ENCODE measurements at places on chromosomes 4 and X. TPM values are rescaled to one million over a fixed set of nuclear protein-coding genes. Genes with fewer than 3 reads are reported as not detected.

The C4orf51 gene
- total RNA-seq = not detected

The CACNA1F gene
- not detected for total RNA-seq

The CTAG1A gene
- total RNA-seq = 0.18 TPM

The GYPE gene
- total RNA-seq = not detected

The HMGN5 gene
- total RNA-seq = 2.3 TPM

The ATP2B3 gene
- total RNA-seq = 0.06 TPM

The SLC2A9 gene
- 0.48 TPM for total RNA-seq

The CFAP299 gene
- total RNA-seq = not detected

The ATP6AP1 gene
- total RNA-seq = 107 TPM

The NDP gene
- total RNA-seq = not detected

The RASSF6 gene
- 0.83 TPM for total RNA-seq

The TMEM35A gene
- total RNA-seq = not detected

The PABPC1L2B gene
- not detected for total RNA-seq

The ZNF711 gene
- 0.89 TPM for total RNA-seq

The MTNR1A gene
- 0.50 TPM for total RNA-seq

The CCDC120 gene
- total RNA-seq = 4.5 TPM

The MAGEC3 gene
- total RNA-seq = not detected

The TMEM129 gene
- 17.5 TPM for total RNA-seq

The PNMA5 gene
- total RNA-seq = not detected

The RBMX2 gene
- total RNA-seq = 30.2 TPM

The GLRA2 gene
- total RNA-seq = not detected

The ZCCHC18 gene
- not detected for total RNA-seq

The AWAT2 gene
- not detected for total RNA-seq

The FGB gene
- total RNA-seq = 11.3 TPM

The ANKRD50 gene
- 4.7 TPM for total RNA-seq

The ZDHHC15 gene
- not detected for total RNA-seq

The RS1 gene
- not detected for total RNA-seq

The BMP3 gene
- total RNA-seq = not detected

The MAGEA12 gene
- total RNA-seq = 0.19 TPM

The BEX1 gene
- not detected for total RNA-seq

The BCLAF3 gene
- total RNA-seq = 2.7 TPM

The SAGE1 gene
- total RNA-seq = 0.02 TPM

The F11 gene
- total RNA-seq = not detected

The ODAPH gene
- total RNA-seq = 0.15 TPM
